ENCODE measurements at places on chromosomes 3 and 15.

- DNase-seq, result no peak
These were observed 12.1 kb upstream of the POLG start for GRCh38 chr15:89346516-89347231.

DNA sequence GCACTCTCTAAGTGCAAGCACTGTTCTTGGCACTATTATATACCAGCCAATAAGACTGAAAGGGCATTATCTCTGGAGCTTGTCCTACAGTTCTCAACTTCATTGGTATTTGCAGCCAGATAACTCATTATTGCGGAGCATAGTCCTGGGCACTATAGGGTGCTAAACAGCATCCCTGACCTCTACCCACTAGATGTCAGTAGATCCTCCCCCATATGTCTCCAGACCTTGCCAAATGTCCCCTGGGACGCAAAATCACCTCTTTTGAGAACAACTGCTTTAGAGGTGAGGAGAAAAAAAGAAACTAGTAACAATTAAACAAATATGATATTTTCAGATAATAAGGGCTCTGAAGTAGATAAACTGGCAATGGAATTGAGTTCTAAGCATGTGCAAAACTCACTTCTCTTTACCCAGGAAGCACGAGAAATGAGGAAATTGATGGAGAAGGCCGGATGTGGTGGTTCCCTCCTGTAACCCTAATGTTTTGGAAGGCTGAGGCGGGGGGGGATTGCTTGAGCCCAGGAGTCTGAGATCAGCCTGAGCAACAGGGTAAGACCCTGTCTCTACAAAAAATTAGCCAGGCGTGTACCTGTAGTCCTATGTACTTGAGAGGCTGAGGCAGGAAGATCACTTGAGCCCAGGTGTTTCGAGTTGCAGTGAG lies 61.4 kb downstream of the FRMD4B start:
- DNase-seq, result no peak

DNA sequence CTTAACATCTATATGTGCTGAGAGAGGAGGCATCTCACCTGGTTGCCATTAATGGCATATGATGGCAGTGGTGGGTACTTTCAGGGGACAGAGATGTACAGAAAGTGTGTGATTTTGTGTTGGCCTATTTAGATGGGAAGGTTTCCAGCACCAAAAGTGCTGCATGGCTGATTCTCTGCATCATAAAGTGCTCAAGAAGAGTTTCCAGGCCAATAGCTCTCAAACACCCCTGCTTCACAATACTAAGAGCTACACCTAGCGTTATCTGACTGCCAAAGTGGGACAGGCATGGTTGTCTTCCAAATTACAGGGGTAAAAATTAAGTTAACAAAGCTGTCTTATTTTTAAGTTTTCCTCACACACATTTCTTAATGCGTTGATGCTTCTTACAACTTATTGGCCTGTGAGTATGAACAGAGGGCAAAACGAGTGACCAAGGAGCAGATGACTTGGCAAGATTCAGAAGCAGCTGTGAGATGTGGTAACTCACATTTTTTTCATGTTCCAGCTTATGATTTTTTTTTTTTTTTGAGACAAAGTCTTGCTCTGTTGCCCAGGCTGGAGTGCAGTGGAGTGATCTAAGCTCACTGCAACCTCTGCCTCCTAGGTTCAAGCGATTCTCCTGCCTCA lies 41.4 kb upstream of the VEPH1 start:
- no peak for DNase-seq

DNA sequence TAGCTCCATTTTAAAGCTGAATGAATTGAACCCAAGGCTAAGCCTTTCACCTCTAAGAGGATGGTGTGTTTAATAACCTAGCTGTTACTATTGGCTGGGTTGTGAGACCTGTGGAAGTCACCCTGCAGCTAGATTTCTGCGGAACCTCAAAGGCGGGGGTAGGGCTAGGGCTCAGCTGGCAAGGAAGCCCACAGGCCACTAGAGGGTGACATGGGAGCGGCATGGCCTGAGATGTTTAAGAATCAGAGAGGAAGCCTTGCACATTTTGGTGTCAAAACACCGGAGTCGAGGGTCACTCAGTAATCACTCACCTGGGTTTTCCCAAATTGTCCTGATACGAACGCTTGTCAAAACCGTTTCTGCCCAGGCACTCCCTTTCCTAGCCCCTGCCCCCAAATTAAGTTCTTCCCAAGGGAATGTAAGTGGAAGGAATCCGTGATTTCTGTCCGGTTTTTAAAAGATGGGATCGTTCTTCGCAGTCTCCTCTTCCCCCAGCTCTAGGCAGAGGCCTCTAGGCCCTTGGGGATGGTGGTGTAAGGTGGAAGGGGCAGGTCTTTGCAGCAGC lies 3.8 kb upstream of the ACAD9 start:
- DNase-seq, result peak; percentile 49

- DNase-seq, result peak; percentile 75
These were observed 207.1 kb downstream of the TBC1D2B start for GRCh38 chr15:77870195-77871065.

GRCh38 chr15:100570275-100570674 lies 31.7 kb downstream of the LINS1 start:
- DNase-seq, result no peak

- DNase-seq, result no peak
These were observed 199.1 kb downstream of the SI start for GRCh38 chr3:164879201-164879600.

DNA sequence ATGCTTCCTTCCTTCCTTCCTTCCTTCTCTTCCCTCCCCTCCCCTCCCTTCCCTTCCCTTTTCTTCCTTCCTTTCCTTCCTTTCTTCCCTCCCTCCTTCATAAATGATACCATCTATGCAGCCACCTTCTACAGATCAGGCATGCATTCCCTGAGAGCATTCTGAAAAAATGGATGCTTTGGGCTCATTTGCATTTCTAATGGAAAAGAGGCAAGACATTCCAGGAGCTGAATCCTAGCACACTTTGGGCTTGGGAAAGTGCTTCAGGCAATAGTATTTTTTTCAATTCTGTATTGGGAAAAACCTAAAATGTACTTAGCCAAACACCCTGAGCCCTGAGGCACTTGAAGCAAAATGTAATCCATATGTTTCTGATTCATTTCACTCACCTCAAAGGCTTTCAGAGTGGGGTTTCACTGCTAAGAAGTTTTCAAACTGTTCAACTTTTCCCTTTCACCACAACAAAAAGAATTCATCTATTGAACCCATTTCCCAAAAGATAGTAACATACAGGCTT lies 220.1 kb upstream of the RORA start:
- no peak for DNase-seq

DNA sequence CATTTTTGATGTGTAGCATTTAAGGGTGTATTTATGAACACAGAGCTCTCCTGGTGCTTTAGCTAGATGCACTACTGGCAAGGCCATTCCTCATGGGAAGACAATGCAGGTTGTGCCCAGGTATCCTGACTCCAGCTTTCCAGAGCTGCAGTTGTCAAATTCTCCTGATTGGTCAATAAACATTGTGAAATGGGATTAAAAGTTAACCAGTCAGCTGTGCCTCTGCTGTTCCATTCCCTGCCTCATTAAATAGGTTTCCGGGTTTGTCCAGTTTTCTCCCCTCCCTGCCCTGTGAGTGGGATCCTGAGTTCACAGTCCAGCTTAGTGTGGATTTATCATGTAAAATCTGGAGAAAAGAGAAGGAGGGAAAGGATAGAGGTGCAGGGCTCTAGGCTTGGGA lies 207.3 kb downstream of the SQOR start:
- DNase-seq, result no peak

DNA sequence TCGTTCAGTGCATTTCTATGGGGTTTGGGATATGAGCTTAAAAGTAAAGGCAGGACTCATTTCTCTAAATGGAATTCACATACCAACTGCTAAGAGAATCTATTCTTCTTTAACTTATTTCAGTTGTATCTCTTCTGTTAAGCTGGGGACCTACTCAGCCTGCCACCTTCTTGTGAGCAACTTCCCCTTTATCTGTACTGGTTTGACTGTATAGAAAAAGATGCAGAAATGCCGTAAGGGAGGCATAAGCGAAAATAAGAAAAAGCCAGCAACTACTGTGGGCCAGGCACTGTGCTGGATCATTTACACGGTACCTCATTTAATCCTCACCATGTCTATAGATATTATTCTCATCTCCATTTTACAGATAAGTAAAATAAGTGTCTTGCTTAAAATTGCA lies 38.4 kb downstream of the RBMS3 start:
- peak; percentile 6 for DNase-seq

- no peak for DNase-seq
These were observed 84.3 kb downstream of the ADAMTS7 start for GRCh38 chr15:78726870-78727551.

GRCh38 chr15:64883997-64884511 lies 27.6 kb upstream of the ANKDD1A start:
- DNase-seq, result peak; percentile 70

DNA sequence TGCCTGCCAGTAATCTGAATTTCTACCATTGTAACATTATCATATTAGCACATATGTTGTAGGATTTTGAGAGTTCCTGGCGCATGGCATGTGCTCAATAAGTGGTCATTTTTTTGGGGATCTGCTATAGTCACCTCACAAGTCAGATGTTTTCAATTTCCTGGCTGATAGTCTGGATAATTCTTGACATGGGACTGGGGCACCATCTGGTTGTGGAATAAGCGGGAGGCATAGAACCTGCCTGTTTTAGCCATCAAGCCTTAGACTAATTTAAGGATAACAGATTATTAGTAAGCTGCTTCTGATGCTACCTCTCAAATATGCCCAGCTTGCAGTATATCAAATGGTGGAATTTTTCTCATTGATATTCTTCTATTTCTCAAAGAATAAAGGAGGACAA lies 39.1 kb downstream of the GASK1A start:
- no peak for DNase-seq

- DNase-seq, result no peak
These were observed 598.3 kb downstream of the SI start for GRCh38 chr3:164479978-164480377.

DNA sequence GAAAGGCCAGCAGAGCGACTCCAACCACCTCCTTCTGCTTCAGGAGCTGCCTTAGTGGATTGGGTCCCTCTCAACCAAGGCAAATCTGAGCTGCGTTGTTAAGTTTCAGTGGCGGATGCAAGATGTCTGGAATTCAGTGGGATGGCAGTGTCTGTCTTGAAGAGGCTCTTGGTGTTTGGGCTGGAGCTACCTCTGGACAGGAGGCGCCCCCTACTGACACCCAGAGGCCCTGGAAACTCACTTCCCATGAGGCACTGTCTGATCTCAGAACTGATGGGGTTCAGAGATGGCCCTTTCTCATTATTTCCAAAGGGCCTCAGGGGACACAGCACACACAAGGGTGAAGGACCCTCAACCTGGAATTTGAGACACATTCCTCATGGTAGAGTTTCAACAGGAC lies 6.0 kb upstream of the SLC28A1 start:
- DNase-seq, result peak; percentile 75

DNA sequence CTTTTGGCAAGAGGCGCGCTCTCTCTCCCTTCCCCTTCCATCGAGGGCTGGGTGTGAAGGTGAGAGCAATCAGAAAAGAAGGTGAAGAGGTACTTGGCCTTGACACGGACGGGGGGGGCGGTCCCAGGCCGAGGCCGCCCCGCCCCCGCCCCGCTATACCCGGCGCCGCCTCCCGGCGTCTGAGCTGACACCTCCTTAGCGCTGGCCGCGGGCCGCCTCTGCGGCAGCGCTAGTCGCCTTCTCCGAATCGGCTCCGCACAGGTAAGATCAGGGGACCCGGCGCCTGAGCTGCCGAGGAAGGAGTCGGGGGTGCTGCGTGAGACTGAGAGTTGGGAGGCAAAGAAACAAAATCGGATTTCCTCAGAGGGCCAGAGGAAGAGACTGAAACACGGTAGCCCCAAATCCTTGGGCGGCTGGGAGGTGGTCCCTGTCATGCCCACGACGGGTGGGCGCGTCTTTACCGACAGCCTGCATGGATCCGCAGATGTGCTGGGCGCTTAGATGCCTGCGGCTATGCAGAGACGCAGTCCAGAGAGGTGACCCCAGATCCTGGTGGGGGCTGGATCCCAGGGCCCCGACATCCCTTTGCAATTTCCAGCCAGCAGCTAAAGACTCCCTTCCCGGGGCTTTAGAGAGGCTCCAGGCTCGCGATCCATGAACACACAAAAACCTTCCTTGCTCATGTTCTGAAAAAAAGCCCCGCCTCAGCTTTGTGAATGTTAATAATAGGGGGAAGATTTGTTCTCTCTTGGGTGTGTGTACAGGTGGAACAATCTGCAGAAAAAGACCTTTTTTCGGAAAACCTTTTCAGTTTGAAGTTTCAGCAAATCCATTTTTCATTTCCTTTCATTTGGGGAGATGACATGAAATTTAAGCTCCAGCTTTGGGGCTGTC lies at the start of gene ENTPD3:
Gene ENTPD3, plus strand, starts transcription at position 184 of the 894 bp plus-strand sequence. CDS start 874 bp downstream, outside the sequence.
- peak; percentile 29 for DNase-seq

GRCh38 chr3:112128843-112129727 lies 4.0 kb downstream of the GCSAM start:
- DNase-seq, result peak; percentile 40

DNA sequence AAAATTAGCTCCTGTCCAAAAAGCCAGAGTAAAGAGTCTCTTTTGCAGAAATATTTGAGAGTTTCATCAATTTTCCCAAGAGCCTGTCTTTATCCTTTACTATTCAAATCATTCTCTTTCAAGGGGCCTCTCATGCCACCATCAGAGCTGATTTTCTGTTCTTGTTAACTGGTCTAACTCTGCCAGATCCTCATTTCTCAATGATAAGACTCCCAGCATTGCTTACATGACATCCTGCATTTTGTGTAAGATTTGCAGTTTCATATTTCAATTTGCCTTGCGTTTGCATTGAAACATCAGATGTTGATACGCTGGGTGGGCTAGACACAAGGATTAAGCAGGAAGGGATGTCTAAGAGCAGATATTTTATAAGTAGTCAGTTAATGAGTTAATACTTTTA lies 228.7 kb downstream of the TBL1XR1 start:
- no peak for DNase-seq

GRCh38 chr3:186239321-186239720 lies 122.7 kb downstream of the DGKG start:
- no peak for DNase-seq

DNA sequence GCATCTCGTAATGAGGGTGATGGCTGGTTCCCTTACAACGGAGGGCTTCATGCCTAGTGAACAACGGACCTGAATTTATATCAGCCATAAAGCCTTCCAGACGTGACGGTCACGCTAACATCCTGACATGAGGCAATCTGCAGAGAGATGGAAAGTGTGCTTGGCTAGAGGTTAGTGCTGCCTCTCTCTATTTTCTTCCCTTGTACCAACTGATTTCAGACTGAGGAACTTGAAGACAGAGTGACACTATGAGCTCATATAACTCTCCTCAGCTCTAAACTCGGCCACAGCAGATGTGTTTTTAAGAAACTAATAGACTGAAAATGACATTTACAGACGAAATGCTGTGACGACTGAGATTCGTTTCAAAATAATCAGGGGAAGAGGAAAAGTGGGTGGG lies 122.4 kb downstream of the XXYLT1 start:
- DNase-seq, result no peak

- DNase-seq, result no peak
These were observed 50.9 kb downstream of the DHX36 start for GRCh38 chr3:154273381-154273780.

- DNase-seq, result no peak
These were observed 15.8 kb downstream of the LOXL1 start for GRCh38 chr15:73941871-73942635.

DNA sequence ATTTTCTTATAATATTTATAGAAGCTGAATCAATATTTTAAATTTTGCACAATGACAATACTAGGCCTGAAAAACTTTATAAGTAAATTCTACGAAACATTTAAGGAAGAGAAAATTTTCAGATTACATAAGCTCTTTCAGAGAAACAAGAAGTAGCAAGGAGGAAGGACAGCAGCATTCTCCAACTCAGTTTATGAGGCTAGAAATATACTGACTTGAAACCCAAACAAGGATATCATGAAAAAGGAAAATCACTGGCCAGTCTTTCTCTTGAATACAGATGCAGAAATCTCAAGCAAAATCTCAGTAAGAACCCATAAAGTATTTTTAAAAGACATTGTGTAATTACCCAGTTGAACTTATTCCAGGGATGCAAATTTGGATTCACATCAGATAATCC lies 121.3 kb downstream of the STAC start:
- no peak for DNase-seq
